Caco-2 (cell line): ENCODE measurements at places on chromosomes 6 and 20. TPM values are rescaled to one million over a fixed set of nuclear protein-coding genes. Genes with fewer than 3 reads are reported as not detected.

GRCh38 chr6:90159452-90159851, 137.2 kb downstream of the BACH2 start:
- no peak for DNase-seq

DNA sequence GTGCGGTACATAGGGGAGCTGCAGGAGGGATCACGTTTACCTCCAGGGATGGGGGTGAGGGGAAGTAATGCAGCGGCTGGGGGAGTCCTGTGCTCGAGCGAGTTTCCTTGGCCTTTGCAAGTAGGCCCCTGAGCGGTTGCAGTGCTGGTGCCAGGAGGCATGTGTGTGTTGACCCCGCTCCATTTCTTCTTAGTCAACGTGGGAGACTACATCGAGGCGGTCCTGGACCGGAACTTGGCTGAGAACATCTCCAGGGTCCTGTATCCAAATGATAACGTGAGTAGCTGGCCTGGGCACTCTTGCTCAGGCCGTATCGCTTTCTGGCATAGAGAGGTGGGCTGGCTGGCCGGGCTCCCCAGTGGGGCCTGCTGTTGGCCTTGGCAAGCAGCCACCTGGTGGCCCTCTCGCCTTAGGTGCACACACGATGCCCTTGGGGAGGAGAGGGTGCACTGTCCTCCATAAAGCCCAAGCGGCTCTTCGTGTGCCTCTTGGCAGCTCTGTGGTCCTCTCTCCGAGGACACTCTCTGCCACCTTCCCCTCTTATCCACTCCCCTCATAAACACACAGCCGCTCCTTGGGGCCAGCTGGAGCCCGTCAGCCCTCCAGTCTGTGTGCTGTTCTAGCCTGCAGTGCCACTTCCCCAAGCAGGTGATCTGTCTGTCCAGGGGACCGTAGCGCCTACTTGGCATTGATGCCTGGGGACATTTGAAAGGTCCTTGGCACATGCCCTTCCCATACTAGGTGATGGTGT, 29.3 kb downstream of the PYGB start:
- no peak for DNase-seq

- no peak for DNase-seq
Measured at GRCh38 chr20:2118783-2119182, 17.2 kb downstream of the STK35 start.

The RAET1L gene
- total RNA-seq: not detected in 2 replicates

The NT5E gene
- 1.0 and 1.5 TPM in 2 replicates for total RNA-seq

GRCh38 chr6:37866590-37867507, 47.3 kb downstream of the ZFAND3 start:
- no peak for DNase-seq

The ID4 gene
- not detected in 2 replicates for total RNA-seq

The LAMP5 gene
- not detected in 2 replicates for total RNA-seq

DNA sequence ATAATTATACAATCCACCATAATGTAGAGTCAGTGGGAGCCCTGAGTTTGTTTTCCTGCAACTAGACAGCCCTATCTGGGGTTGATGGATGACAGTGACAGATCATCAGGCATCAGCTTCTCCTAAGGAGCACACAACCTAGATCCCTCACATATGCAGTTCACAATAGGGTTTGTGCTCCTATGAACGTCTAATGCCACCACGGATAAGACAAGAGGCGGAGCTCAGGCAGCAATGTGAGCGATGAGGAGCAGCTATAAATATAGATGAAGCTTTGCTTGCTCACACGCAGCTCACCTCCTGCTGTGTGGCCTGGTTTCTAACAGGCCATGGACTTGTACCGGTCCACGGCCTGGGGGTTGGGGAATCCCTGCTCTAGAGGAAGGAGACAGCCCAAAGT, 25.9 kb downstream of the EDEM2 start:
- DNase-seq: no peak

The EGFL8 gene
- total RNA-seq: 44.6 and 45.0 TPM in 2 replicates
